HL-60 (cell line): ENCODE measurements at places on chromosomes 11 and 22.

GRCh38 chr22:34068001-34068400, 147.7 kb upstream of the LARGE1 start:
- DNase-seq: no peak

GRCh38 chr22:23913306-23913660, 19.1 kb downstream of the MIF start:
- no peak for DNase-seq

DNA sequence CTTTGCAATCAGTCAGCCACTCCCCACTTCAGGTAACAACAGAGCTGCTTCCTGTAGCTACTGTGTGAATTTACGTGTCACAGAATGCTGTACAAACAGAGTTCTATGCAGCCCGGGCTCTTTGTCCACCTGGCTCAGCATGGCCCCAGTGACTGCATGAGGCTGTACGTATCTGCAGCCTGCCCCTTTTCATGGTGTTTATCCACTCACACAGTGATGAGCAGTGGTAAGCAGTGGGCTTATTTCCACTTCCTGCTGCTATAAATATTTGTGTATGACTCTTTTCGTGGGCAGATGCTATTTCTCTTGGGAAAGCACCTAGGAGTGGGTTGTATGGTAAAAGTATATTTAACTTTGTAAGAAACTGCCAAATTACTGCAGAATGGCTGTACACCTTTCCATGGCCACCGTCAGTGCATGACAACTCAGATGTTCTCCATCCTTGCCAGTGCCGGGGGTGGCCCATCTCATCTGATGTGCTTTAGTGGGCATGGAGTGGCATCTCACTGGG, 43.3 kb downstream of the MYEOV start:
- no peak for DNase-seq

DNA sequence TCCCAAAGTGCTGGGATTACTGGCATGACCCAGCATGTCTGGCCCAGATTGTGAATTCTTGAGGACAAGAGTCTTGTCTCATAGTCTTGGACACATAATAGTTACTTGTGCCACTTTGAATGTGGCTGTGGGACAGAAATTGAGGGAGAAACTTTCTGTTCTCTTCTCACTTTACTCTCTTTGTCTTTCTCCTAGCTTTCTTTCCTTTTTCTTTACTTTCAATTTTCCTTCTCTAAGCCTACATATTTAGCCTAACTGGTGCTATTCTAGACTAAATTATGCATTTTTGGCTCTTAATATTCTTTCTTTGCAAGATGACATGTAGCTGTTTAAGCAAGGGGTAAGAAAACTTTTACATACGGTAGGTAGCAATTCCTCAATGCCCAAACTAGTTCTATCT, 33.2 kb downstream of the HORMAD2 start:
- no peak for DNase-seq

- DNase-seq: no peak
These were observed 78.3 kb downstream of the MICAL2 start for GRCh38 chr11:12188548-12189317.
